H4 (cell line): ENCODE measurements at places on chromosomes 16 and 17.

GRCh38 chr16:50015631-50016030, 9.4 kb upstream of the CNEP1R1 start:
- no peak for DNase-seq

DNA sequence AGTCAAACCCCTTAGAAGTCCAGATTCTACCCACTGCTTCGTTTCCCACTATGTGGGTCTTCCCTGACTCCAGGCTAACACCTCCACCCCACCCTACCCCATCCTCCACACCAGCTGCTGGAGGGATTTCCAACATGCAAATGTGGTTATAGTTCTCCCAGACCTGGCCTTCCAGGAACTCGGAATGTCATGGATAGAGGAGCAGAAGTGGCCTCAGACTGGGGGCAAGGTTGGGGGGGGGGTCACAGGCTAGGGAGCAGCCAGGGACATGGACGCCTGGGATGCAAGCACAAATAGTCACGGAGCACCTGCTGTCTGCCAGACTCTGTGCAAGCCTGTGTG, 2.0 kb downstream of the CAMKK1 start:
- no peak for DNase-seq

DNA sequence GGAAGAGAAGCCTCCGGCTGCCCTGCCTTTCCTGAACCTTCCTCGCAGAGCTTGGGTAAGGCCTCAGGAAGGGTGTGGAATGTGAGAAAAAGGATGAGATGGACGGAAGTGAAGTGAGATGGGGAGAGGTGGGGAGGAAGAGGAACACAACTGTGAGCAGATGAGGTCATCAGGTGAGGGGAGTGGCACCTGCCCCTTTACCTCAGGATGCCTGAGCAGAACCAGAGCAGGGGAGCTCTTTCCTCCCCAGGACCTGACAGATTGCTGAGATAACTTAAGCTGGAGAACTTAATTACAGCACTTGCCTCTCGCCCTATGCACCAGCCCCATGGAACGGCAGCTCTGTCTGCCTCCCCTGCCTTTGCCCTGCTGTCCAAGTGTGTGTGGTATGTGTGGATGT, 29.8 kb downstream of the TMEM132E start:
- no peak for DNase-seq

GRCh38 chr17:37818689-37819088, 73.8 kb upstream of the HNF1B start:
- DNase-seq, result peak; percentile 42

GRCh38 chr17:73025041-73025560, 67.4 kb downstream of the SLC39A11 start:
- no peak for DNase-seq

DNA sequence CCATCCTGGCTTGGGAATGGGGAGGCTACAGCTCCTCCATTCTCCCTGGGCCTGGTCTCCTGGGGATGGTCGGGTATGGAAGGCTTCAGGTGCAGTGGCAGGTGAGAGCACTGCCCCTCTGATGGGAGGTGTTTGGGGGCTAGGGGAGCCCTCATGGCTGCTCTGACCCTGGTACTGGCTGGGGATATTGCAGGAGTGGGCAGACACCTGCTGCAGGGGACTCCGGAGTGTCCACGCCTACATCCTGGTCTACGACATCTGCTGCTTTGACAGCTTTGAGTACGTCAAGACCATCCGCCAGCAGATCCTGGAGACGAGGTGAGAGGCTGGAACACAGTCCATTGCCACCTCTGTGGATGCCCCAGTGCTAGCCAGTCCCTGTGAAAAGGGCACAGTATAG, 8.8 kb downstream of the RASL10B start:
- DNase-seq, result no peak

DNA sequence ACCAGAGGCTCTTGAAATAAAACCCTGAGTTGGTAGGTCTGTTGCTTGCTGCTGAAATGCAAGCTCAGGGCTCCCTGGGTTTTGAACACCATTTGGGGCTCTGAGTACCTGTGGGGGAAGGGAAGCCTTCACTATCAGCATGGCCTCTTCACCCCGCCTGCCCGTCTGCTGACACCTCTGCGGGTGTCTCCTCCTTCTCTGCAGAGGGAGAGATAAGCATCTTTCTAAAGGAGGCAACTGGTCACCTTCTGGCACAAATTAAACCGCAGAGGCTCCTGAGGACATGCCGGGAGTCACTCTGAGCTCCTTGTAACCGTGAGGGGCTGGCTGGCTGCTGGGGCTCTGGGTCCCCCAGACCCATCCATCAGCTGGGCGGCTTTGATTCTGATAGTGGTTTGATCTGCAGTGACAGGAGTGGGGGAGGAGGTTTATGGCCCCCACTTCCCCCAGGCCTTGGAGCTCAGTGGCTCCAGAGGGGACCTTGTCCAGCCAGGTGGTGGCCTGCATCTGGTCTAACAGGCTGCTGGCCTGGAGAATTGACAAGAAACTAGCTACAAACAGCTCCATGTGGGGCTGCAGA, 123.5 kb downstream of the IRF8 start:
- no peak for DNase-seq

- no peak for DNase-seq
Observed at GRCh38 chr17:49730078-49730784, 22.5 kb upstream of the SLC35B1 start.

DNA sequence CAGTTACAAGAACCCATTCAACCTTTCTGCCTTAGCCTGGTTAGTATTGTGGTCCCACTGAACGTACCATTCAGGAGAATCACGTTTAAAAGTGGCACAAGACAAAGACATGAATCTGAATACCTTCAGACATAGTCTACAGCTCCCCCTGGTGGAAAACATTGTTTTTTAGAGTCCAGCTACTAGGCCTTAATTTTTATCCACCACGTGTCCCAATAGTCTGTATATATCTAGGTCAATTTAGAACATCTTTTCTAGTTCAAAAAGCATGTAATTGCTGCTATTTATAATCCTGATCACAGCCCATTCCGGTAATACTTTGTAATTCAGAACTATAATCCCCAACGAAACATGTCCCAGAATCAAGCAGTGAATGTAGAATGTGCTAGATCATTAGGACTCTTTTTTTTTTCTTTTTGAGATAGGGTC, 13.7 kb upstream of the GUCY2D start:
- peak; percentile 59 for DNase-seq

- DNase-seq, result no peak
Observed at GRCh38 chr17:35674552-35674951, 56.9 kb upstream of the RASL10B start.

DNA sequence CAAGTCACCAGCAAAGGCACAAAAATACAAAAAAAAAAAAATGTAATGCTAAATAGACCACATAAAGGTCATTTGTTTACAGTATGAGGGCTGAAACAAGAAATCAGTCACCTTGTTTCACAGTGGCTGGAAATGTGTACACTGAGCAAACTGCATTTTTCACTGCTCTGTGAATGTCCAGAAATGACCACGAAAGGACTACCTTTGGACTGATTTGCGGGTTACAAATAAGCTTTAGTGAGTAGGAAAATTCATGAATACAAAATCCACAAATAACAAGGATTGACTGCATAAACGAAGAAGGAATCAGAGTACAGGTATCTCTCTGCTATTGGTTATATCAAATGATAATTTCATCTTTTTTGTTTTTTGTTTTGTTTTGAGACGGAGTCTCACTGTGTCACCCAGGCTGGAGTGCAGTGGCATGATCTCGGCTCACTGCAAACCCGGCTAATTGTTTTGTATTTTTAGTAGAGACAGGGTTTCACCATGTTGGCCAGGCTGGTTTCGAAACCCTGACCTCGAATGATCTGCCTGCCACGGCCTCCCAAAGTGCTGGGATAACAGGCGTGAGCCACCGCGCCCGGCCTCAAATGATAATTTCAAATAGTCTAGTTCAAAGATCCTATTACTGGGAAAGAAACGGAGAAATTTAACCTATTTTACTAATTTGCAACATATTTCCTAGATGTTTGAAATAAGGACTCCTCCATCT, 30.5 kb downstream of the CYTH1 start:
- DNase-seq, result no peak

DNA sequence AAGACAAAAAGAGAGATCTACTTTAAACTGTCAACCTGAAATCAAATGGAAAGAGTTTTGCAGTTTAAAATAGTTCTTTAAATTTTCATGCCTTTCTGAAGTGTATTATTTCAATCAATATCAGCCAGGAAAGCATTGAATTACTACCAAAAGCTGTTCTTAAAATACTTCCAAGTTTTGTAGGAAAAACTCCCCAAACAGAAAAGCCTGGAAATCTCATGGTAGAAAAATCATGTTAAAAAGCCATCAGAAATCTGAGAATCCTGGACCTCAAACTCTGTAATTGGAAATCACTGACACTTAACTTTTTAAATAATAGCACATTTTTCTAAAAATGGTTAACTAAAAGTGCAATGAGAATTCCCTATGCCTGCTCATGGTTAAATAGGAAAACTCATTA, 63.3 kb upstream of the CNTNAP4 start:
- DNase-seq, result no peak

- no peak for DNase-seq
Observed at GRCh38 chr17:73623247-73623646, 21.0 kb downstream of the SDK2 start.

GRCh38 chr16:78988361-78988969, 612.1 kb downstream of the MAF start:
- peak; percentile 21 for DNase-seq

DNA sequence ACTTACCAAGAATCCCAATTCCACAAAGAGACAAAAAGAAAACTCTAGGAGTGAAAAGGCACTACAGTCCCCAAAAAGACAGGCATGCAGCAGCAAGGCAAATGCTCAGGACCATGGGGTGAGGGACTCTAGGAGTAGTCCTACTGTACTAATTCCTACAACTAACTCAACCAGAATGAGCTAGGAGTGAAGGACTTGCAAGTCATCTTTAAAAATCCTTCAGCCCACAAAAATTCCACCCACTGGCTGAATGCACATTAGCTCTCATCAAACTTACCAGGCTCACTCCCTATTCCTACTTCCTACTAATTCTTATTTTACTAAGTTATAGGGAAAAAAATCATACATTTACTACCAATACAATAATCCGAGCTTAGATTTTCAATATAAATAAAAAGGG, 141.7 kb upstream of the C17orf78 start:
- DNase-seq, result no peak

GRCh38 chr17:44402564-44403172, 13.2 kb upstream of the ITGA2B start:
- no peak for DNase-seq

DNA sequence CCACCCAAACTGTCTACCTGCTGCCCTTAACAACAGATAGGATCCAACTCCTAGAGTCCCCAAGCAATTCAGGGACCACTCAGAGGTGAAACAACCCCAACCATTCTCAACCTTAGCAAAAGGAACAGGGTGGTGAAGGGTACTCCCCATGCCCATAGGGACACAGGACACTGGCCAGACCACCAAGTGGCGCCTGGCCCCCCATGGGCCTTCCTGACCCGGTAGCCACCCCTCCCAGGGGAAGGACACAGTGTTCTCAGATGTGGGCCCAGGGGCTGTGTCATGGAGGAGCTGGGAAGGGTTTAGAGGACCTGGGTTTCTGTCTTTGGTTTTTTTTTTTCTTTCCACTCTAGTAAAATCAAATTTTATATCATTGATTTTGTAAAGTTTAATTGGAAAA, 9.7 kb upstream of the SLC25A39 start:
- no peak for DNase-seq

DNA sequence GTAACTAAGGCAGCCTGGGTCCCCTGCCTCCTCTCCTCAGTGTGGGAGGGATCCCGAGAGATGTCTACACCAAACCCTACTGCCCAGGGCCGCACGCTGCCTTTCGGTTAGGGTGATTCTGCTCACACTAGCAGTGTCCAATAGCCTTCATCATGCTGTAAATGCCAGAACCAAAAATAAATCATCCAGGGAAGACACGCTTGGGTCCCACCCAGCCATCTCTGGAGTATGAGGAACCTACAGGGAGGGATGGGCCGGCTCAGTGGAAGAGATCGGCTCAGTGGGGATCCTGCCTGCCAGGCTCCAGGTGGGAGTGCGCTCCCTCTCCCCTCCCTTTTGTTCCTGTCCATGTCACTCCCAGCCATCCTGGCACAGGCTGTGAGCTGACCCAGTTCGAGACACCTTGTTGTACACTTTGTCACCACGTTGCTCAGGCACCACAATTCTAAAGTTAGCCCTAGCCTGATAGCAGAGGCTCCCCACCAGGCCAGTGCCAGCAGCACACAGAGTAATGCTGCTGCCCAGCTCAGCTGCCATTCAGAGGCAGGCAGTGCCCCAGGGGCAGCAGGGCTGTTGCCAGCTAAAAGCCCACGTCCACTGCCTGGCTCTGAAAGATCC, 24.5 kb downstream of the PEMT start:
- no peak for DNase-seq

DNA sequence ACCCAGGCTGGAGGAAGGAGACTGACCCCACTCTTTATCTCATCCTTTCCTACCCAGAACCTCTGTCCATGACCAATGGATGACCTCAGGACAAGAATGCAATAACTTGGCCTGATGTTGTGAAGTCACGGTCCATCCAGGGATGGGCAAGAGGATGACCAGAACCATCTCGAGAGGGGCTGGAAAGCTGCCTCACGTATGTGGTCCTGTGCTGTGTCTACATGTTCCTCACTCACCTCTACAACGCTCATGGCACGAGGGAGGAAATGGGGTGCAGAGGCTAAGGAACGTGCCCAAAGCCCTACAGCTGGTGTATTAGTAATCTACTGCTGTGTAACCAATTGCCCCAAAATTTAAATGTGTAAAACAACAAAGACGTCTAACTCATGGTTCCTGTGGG, 7.3 kb upstream of the KCTD5 start:
- peak; percentile 2 for DNase-seq

DNA sequence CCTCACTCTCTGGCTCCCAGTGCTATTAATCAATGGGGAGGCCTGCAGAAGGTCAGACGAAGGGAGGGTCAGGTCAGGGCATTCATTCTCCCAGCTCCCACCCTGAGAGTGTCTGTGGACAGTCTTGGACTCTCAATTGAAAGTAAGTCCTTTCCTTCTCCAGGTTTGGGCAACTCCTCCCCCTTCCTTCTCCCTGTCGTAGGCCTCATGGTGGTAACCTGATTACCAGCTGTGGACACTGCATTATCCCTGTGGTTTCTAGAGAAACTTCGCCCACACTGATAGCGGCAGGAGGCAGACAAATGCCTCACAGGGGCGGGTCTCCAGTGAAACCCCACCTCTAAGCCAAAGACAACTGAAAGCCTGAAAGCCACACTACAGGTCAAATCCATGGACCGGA, 57.7 kb upstream of the SLC25A19 start:
- peak; percentile 66 for DNase-seq

DNA sequence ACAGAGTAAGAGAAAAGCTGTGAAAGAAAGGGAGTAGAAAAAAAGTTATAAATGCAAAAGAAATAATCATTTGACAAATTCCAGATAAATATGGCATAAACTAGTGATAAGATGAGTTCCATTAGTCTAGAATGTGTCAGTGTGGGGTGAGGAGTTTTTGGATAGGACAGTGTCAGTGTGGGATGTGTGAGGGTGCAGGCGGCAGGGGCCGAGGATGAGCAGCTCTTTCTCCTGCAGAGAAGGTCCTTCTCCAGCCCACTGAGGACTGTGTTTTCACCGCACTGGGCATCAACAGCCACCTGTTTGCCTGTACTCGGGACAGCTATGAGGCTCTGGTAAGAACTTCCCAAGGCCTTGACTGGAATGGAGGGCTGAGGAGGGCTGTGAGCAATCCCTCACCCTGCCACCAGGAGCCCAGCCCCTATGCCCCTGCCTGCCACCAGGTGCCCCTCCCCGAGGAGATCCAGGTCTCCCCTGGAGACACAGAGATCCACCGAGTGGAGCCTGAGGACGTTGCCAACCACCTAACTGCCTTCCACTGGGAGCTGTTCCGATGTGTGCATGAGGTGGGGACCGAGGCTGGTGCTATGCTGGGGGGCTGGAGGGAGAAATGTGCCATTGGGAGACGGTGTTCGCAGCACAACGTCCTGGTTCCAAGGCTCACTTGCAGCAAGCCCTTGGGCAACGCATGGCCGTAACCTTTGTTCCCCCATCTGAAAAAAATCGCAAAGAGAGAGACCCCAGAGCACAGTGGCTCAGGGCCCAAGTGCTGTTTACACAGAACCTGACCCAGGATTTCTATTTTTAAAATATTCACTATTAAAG, 13.1 kb downstream of the RAPGEFL1 start:
- DNase-seq, result no peak
